ENCODE measurements at places on chromosomes 16 and 17.

DNA sequence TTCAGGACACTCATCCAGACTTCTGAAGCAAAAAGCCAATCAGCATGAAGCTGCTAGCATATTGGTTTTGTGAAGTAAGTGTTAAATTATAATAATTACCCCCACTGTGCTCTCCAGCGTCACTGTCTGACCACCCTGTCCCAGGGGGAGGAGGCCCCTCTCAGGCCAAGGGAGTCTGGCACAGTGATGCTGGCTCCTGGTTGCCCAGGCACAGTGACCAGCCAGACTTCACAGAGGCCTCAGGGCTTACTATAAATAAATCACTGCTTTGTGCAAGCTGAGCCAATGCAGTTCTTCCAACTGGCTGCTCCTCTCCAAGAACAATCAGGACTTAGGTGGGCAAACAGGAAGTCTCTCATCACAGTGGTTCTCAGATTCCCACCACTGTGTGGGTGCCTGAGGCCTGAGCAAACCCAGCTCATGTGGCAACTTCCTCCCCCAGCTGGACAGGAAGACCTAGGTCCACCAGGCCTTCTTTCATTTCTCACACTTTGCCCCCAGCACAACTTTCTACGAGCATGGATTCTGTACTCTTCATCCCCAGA lies 1.7 kb upstream of the DBNDD1 start:
- DNase-seq: no peak

- DNase-seq: no peak
Observed at GRCh38 chr17:55480631-55481315, 30.5 kb downstream of the SMIM36 start.

DNA sequence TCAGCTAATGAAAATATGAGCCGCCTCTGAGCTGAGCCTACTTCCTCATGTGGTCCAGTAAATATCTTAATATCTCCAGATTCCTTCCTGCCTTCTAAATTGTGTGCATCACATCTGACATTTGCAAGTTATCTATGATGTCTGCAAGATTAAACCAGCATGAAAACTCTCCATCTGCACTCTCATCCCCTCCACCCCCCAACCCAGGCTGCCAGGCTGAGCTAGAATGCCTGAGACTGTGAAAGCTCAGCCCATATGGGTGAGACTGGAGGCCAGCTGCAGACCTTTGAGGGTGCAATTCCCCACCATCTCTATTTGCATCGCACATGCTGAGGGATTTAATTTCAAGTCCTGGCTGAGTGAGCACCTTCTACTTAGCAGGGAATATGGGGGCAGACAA lies 82.8 kb downstream of the ASIC2 start:
- DNase-seq: no peak

GRCh38 chr17:9553596-9553995 lies 22.0 kb downstream of the STX8 start:
- no peak for DNase-seq

GRCh38 chr17:14813649-14814370 lies 451.3 kb downstream of the PMP22 start:
- DNase-seq: no peak

DNA sequence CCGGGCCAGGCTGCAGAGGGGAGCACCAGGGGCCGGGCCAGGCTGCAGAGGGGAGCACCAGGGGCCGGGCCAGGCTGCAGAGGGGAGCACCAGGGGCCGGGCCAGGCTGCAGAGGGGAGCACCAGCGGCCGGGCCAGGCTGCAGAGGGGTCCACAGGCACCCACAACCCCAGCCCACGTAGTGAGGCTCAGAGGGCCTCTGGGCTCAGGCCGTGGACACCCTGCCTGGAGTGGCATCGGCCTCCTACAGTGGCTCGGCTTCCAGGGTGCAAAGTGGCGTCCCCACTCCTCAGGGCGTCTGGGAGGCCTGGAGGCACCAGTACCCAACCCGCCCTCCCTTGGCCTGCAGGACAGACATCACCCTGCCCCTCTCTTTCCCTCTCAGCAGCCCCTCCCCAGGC lies 9.6 kb downstream of the DOC2B start:
- no peak for DNase-seq

DNA sequence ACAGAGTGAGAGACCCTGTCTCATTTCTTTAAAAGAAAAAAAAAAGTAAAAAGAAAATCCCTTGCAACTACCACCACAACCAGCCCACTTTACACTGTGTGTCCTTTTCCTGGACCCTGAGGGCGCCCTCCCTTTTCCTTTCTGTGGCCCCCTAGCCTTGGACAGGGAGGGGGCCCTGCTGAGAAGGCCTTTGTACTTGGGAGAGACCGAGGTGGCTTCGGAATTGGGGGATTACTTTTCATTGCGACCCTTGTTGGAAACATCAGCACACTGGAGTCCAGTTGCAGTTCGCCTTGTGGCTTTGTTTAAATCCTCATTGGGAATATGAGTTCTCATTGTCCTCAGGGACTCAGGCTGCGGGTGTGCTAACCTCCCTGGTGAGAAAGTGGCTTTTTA lies 9.4 kb upstream of the DNASE1 start:
- no peak for DNase-seq
